ENCODE measurements at places on chromosomes 16 and 17. TPM values are rescaled to one million over a fixed set of nuclear protein-coding genes. Genes with fewer than 3 reads are reported as not detected.

Gene SCNN1G
- 45.6 TPM for polyA plus RNA-seq

Gene PVALEF
- 0.50 TPM for polyA plus RNA-seq

Gene HEATR9
- polyA plus RNA-seq, result not detected

Gene TEKT1
- 0.94 TPM for polyA plus RNA-seq

Gene HAPSTR1
- polyA plus RNA-seq, result 48.1 TPM

Gene DPEP2
- polyA plus RNA-seq, result 1.0 TPM

Gene KRTAP2-3
- polyA plus RNA-seq, result not detected

Gene MARVELD3
- 15.9 TPM for polyA plus RNA-seq

Gene ACSM2A
- 73.7 TPM for polyA plus RNA-seq

DNA sequence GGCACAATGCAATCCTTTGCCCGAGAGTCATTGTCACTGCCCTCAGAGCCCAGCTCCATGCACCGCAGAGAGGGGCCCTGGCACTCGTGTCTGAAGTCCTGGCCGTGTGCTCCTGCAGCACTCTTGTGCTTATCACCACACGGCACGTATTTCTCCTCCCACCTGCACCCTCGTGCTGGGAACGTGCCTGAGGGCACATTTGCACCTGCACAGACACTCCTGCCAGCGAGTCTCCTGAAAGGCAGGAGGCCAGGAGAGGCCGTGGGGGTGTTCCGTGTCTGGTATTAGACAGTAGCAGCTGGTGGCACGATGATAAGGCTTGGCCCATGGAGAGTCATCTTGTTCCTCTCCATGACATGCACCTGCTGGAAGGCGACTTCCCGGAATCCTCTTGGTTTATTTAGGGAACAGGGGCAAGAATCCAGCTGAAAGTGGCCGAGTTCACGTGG lies 3.4 kb upstream of the ACSF3 start:
- no peak for DNase-seq

GRCh38 chr16:77869997-77870813 lies 81.8 kb downstream of the VAT1L start:
- no peak for DNase-seq

DNA sequence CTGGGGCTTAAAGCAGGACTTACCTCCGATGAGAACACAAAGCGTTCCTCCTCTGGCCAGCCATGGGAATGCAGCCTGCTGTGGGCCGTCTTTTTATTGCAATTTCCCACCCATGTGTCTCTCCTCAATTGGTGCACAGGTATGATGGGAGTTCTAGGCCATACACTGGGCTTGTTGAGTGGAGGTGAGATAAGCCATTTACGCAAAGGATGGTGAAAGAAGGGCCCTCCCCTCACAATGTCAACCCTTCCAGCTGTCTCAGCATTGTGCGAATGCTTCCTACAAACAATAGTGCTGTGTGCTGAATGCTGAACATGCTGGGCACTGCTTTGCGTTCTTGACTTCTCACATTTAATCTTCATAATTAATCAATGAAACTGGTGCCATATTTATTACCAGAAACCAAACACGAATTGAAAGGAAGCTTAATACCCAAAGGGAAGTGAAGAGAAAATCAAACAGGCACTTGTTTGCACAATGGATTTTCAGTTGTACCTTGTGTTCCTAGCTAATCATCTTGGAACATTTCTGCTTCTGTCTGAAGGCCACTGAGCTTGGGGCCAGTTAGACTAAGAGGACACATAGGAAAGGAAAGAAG lies at the start of gene GP2:
TSS of gene GP2 (minus strand) at position 70 of the 598 bp plus-strand sequence. CDS start 1,082 bp downstream, outside the sequence.
- no peak for DNase-seq

GRCh38 chr17:44591206-44591605 lies 33.9 kb downstream of the FZD2 start:
- DNase-seq, result no peak

- no peak for DNase-seq
These were observed 58.7 kb downstream of the SDK2 start for GRCh38 chr17:73585583-73585982.

DNA sequence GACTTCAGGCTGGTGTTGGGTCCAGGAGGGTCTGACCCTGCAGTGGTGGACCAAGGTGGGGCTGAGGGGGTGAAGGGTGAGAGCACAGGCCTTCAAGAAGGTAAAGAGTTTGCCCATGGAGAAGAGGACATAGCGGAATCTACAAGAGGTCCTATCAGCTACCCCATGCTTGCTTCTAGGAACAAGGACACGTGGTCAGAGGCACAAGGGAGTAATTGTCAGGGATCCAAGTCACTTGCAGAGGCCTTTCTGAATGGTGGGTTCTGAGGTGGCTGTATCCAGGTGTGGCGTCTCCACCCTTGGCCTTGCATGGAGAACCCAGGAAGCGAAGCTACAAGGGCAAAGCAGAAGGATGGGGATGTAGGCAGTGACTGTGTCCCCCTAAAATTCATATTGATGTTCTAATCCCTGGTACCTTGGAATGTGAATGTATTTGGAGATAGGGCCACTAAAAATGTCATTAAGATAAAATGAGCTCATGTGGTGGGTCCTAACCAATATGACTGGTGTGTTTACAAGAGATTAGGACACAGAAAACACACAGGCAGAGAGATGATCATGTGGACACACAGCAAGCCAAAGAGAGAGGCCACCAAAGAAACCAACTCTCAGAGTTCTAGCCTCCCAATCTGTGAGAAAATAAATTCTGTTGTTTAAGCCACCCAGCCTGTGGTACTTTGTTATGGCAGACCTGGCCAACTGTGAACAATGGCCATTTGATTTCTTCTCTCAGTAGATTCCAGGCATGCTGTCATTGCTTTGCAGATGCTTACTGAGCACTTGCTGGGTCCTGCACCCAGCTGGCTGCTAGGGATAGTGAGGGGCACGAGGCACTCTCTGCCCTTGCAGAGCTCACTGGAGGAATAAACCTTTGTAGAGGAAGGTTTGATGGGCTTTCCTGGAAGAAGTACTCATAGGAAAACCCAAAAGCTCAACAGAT lies 75.8 kb downstream of the UTP18 start:
- no peak for DNase-seq

DNA sequence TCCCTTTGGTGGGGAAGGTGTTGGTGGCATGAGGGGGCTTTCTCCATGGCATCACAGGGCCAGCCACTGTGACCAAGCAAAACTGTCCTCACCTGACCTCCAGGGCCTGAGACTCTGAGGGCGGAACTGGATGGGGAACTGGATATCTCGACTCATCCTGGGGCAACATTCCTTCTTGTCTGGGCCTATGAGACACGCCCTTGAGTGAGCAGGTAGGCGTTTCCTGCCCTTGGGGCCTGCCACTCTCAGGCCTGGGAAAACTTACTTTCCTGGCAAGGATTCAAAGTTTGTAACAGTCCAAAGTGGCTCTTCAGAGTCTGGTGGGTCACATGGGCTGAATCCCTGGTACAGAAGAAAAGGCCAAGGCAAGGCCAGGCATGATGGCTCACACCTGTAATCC lies 9.6 kb downstream of the MT1X start:
- DNase-seq, result no peak

DNA sequence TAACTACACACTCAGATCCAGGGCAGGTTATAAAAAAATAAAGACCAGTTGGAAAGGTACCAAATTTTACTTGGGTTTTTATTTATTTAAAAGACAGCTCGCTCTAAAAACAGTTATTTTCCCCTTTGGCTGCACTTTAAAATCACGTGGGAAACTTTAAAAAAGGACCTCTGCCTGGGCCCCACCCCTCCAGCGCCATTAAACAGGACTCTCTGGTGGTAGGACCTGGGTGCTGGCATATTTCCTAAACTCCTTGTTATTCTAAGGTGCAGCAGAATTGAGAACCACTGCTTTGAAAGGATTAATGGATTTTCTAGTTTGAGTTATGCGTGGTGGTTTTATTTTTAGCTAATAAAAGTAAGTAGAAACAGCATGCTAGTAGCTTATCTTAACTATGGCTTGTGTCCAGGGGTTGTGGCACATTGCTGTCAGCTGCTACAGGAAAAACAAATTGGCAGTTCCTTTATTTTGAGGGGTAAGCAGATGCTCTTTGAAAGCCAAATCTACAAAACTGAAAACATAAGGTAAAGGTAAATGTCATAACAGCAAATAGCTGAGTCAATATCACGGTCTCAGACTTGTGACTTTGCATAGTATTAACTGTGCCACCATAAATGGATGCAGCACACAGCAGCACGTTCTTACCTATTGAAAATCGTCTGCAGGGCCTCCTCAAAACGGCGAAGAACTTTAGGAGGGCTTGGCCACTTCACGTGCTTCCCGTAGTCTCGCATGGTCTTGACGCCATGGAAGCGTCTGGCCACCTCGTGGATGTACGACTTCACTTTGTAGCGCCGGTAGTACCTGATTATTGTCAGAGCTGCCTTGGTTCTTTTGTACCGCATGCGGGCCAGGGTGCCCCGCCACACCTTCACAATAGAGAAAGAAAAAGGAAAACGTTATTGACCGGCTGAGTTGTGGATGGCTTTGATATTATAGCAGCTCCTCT lies 172.0 kb downstream of the CDK5R1 start:
- DNase-seq, result no peak

DNA sequence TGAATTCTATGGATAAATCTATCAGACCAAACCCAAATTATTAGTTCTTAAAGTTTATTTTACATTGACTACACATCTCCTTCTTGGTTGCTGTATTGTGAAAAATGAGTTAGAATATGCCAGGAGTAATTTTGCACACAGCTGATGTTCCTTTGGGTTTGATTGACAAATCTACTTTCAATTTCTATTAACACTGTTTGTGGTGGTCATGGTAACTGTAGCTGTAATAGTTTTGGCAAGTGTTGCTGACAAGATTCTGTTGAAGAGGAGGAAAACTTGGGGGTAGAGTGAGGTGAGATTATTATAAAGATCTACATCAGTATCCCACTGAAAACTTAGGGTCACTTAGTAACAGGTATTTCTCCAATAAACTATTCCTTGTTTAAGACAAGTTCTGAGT lies 30.3 kb downstream of the MRTFB start:
- DNase-seq, result no peak

- DNase-seq, result no peak
These were observed 6.4 kb downstream of the CASKIN2 start for GRCh38 chr17:75508931-75509361.

DNA sequence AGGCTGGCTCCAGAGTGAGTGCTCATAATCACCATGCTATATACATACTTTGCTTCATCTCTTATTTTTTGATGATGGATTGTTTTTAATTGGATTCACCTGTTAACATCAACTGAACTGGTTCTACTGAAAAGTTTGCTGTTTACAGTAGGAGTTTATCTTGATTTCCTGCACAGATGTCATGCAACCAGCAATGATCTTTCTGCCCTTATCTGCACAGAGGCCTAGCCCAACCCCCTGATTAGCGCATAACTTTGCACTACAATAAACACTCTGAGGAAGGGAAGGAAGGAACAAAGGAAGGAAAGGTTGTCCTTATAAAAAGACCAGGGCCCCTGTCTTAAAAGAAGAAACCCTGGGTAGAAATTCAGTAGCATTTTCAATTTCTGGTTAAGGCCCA lies 152.9 kb downstream of the RGS9 start:
- DNase-seq, result no peak

GRCh38 chr16:11410376-11411058 lies 65.3 kb downstream of the RMI2 start:
- no peak for DNase-seq

DNA sequence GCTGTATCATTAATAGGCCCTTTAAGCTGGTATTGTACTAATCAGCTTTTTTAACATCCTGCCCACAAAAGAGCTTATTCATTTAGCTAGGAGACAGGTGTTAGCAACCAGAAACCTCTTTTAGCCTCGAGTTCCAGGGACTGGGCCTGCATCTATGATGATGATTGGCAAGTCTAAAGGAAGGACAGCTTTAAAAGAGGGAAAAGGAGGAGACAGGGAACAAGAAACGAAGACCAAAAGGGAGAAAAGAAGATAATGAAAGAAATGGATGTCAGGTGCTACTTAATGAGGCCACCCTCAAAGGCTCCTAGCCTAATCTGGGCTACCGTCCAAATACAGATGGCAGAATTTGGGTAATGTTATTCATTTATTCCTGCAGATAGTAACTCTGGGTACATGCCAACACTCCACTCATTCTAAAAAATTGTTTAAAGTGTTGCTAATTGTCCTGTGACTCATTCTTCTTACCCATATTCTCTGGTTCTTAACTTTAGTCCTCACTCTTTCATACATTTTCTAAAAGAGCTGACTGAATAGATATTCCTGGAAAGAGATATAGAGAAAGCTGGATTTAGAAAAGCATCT lies 18.7 kb upstream of the RFFL start:
- no peak for DNase-seq

DNA sequence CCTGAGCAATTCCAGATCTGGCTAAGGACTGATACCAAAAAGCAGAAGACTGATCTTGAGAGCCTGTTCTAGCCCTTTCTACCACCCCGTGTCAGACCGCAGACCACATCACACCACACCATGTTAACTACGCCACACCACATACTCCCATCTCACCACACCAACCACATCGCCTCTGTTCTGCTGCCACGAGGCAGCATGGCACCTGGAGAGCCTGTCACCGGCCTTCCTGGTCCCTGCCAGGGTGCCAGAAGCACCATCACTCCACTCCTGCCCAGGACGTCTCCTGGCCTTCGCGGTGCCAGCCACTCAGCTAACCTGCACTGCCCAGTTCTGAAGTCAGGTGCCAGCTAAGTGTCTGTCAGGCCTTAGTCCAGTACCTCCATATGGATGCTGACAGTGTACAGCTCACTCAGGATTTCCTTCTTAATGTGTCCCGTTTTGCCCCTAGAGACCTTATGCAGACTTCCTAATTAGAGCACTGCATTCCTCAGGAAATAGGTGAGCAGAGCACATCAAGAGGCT lies 37.2 kb upstream of the BCAR1 start:
- DNase-seq, result no peak

DNA sequence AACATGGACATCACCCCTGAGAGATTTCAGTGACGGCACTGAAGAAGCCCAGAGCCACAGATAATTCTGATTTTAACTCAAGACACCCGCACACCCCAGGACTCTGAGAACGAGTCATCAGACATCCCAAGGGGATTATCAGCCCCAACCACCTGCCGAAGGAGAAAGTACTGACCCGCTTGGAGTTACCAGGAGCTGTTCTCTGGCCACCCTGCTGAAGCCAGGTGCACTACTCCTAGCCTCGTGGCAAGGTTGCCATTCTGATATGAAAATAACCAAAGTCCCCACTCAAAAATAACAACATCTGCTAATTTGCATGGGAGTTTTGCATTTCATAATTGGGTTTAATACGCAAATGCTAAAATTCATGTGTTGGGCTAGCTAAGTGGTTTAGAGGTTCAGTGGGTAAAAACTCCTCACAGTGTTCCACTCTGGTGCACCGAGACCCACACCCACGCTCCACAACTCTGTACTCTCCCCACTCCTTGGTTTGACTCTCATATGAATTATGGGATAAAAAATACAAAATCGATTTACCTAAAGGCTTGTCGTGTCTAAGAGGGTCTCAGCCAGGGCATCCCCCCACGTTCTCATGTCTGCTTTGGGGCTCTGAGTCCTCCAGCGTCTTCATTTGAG lies 143.0 kb upstream of the NOL11 start:
- no peak for DNase-seq
